ENCODE measurements at places on chromosomes 7 and 10.

GRCh38 chr10:44925224-44925623, 14.1 kb downstream of the TMEM72 start:
- DNase-seq: peak; percentile 9

DNA sequence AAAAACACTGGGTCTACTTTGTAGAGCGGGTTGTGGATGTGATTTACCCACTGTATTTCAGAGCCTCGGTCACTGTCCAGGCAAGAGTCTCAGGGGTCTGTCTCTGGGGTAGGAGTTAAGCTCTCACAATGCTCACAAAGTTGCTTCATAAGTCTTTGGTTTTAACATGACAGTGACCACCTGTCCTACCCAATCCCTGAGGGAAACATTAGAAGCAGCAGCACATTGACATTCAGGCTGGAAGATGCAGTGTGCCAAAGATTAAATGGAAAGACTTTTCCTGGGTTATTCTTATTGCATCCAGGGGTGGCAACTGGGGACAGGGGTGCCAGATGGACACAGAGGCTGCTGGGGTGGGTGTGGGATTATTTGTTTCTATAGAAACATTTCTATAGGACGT, 330.0 kb downstream of the RNLS start:
- DNase-seq: no peak

- peak; percentile 37 for DNase-seq
Observed at GRCh38 chr10:122021379-122021778, 32.4 kb downstream of the TACC2 start.

GRCh38 chr10:14502431-14502830, 171.7 kb upstream of the FRMD4A start:
- DNase-seq: no peak

DNA sequence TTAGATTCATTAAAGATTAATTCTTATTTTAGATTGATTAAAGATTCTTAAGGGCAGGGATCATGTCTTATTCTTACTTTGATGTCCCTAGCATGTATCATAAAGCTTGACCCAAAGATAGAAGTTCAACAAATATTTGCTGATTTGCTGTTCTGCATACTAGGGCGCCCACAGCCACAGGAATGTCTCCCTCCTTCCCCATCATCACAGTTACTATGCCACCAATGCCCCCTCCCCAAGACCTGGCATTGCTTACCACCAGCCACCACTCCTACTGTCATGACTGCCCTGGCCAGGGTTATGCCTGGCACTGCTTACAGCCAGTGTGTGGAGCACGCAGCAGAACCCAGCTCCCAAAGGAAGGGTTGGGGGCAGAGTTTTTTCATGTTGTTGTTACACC, 86.7 kb upstream of the AGK start:
- DNase-seq: no peak

- DNase-seq: no peak
Observed at GRCh38 chr7:107980671-107981190, 22.2 kb downstream of the LAMB1 start.

Measured in adipocyte (in vitro differentiated cells).